ENCODE measurements at places on chromosomes 16 and 17. TPM values are rescaled to one million over a fixed set of nuclear protein-coding genes. Genes with fewer than 3 reads are reported as not detected.
A peak's percentile ranks its signal among the peaks of the same experiment; 100 is the strongest.

Gene GINS2
- 0.09 TPM for polyA plus RNA-seq

Gene ZNF48
- 10.2 TPM for polyA plus RNA-seq

Gene CCDC154
- polyA plus RNA-seq, result not detected

Gene RND2
- polyA plus RNA-seq, result not detected

Gene PMP22
- polyA plus RNA-seq, result not detected

Gene EIF5A
- polyA plus RNA-seq, result 230 TPM

Gene HSD17B1
- polyA plus RNA-seq, result 0.48 TPM

Gene NSF
- polyA plus RNA-seq, result 22.7 TPM

Gene GLIS2
- polyA plus RNA-seq, result not detected

Gene TBC1D28
- not detected for polyA plus RNA-seq

Gene STX1B
- polyA plus RNA-seq, result 0.03 TPM

GRCh38 chr16:88649924-88650748, 717 bp downstream of the CYBA start:
- peak overlapping the region; percentile 96 for H3K4me3 ChIP-seq
- peak; percentile 30 for DNase-seq
- peaks cover 5% of the 10 kb centered on the region for H3K36me3 ChIP-seq
- H3K4me1 ChIP-seq, result peaks cover 24% of the 10 kb centered on the region
- H3K27me3 ChIP-seq, result no peaks in the 10 kb centered on the region

- H3K4me1 ChIP-seq, result no peaks in the 10 kb centered on the region
- no peak for DNase-seq
- H3K27me3 ChIP-seq, result no peaks in the 10 kb centered on the region
- no peaks in the 10 kb centered on the region for H3K36me3 ChIP-seq
- no peak overlapping the region for H3K4me3 ChIP-seq
These were observed 31.9 kb upstream of the C16orf78 start for GRCh38 chr16:49341706-49342105.

DNA sequence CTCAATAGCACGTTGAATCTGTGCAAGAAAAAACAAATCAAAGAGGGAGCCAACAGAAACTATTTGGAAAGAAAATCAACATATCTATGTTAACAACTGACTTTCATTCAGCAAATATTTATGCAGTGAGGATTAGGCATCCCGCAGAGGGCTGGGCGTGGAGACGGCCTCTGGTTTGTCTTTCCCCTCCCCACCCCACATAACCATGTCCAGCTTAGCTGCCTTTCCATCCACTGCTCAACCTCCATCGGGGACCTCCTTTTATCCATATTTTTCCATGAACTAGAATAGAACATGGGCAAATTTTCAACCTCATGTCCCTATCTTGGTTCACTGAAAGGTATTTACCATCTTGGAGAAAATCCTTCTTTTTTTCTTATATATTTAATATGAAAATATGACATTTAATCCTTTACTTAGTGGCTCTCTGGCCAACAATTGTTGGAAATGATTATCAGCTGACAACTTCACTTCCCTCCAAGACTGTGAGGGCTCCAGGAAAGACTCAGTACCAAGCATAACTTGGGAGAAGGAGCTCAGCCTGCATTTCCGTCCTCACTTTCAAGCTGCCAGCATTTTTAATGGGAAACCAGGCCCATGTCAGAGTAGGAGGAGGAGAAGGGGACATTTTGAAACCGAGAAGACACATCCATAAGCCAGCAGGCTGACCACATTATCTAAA, 462.6 kb upstream of the MAF start:
- no peaks in the 10 kb centered on the region for H3K27me3 ChIP-seq

DNA sequence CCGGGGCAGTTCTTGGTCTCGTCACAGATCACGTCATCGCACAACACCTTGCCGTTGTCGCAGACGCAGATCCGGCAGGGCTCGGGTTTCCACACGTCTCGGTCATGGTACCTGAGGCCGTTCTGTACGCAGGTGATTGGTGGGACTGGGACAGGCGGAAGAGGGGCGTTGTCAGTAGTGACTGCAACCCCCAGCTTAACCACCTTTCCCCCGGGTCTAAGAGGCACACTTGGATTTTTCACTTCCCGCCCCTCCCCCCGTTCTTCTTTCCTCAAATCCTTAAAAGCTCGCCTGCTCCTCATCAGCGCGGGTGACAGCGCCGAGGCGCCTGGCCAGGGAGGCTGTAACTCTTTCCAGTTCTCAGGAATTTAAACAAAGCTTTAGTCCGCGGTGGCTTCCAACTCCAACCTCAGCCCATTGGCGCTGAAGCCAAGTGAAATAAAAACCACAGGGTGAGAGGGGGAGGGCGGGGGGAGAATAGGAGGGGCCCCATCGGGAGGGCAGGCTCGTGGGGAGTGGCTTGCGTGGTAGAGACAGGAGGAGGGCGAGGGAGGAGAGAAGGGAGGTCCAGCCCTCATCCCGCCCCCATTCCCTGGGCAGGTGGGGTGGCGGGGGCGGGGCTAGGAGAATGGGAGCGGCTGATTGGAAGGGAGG, 1.5 kb downstream of the COL1A1 start:
- H3K36me3 ChIP-seq, result no peaks in the 10 kb centered on the region
- no peak overlapping the region for H3K27ac ChIP-seq
- peak overlapping the region; percentile 59 for H3K4me3 ChIP-seq

DNA sequence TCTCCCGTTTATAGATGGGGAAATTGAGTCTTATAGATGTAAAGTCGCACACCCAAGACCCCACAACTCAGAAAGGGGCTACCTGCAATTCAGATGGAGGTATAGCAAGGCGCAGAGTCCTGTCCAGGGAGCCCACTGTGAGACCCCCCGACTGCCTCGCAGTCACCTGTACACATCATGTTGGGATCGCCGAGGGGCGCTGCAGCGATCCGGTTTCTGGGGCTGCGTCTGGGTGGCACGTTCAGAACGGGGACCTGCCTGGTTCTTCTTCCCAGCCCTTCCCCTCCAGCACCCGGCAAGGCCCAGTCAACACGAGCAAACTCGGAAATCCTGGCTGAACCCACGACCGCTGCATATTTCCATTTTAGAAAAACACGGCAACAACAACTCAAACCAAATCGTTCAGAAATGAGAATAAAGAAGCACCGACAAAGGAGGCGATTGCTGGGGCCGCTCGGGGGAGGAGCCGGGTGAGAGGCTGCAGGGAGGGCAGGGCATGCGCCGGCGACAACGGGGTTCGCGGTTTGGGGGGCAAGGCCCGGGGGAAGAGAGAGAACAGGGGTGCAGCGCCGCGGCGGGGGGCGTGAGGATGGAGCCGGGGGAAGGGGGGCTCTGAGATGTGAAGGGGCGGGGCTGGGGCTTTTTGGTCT, 643 bp downstream of the HSDL1 start:
- peaks cover 5% of the 10 kb centered on the region for H3K27me3 ChIP-seq
- H3K36me3 ChIP-seq, result no peaks in the 10 kb centered on the region
- H3K27ac ChIP-seq, result peak overlapping the region; percentile 70
- peak overlapping the region; percentile 77 for H3K4me3 ChIP-seq

DNA sequence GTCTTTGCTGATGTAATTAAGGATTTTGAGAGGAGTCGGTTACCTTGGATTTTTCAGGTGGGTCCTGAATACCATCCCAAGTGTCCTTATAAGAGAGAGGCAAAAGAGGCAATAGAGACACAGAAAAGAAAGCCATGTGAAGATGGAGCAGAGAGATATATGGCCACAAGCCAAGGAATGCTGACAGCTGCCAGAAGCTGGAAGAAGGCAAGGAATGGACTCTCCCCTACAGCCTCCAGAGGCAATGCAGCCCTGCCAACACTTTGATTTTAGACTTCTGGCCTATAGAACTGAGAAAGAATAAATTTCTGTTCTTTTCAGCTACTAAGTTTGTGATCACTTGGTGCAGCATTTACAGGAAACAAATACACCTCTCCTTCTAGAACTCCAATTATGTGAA, 8.2 kb upstream of the RNFT1 start:
- no peaks in the 10 kb centered on the region for H3K4me1 ChIP-seq
- no peak overlapping the region for H3K27ac ChIP-seq
- no peaks in the 10 kb centered on the region for H3K27me3 ChIP-seq

- H3K27ac ChIP-seq, result no peak overlapping the region
- H3K4me3 ChIP-seq, result no peak overlapping the region
- no peak for DNase-seq
- H3K36me3 ChIP-seq, result no peaks in the 10 kb centered on the region
- H3K4me1 ChIP-seq, result no peaks in the 10 kb centered on the region
- H3K27me3 ChIP-seq, result no peaks in the 10 kb centered on the region
These were observed 30.2 kb upstream of the CBLN1 start for GRCh38 chr16:49311823-49312222.

- no peaks in the 10 kb centered on the region for H3K36me3 ChIP-seq
- H3K4me1 ChIP-seq, result peaks cover 13% of the 10 kb centered on the region
- no peak for DNase-seq
- no peak overlapping the region for H3K27ac ChIP-seq
- no peak overlapping the region for H3K4me3 ChIP-seq
These were observed 8.5 kb downstream of the KCTD5 start for GRCh38 chr16:2690852-2691251.

DNA sequence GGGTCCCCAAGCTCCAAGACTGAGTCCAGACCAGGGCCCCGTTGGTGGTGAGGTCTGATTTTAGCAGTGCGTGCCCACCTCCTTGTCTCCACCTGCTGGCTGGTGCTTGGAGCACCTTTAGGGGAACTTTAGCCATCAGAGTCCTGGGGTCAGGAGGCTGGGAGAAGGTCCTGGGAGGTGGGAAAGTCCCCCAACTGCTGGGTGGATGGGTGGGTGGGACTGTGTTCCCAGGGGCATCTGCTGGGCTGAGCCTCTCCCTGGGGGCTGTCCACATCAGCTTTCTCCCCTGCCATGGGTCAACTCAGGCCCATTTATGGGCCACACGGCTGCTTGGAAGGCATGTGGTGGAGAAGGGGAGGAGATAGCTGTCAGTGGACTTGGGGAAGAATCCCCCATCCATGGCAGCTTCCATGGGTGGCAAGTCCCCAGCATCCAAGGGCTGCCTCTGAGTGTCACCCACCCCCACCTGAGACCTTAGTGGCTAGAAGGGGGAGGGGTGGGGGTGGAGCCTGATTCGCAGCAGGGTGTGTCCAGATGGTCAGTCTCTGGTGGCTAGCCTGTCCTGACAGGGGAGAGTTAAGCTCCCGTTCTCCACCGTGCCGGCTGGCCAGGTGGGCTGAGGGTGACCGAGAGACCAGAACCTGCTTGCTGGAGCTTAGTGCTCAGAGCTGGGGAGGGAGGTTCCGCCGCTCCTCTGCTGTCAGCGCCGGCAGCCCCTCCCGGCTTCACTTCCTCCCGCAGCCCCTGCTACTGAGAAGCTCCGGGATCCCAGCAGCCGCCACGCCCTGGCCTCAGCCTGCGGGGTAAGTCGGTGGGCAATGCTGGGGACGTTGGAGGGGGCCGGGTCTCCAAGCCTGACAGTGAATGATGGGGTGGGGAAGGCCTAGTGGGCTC, at the start of gene TRPV2:
Gene TRPV2, plus strand, starts transcription at position 541 of the 894 bp plus-strand sequence. CDS start 2,098 bp downstream, outside the sequence.
- H3K4me1 ChIP-seq, result peaks cover 50% of the 10 kb centered on the region
- H3K4me3 ChIP-seq, result peak within 1 kb of the TSS; percentile 96
- peak; percentile 71 for DNase-seq
- no peaks in the 10 kb centered on the region for H3K27me3 ChIP-seq

DNA sequence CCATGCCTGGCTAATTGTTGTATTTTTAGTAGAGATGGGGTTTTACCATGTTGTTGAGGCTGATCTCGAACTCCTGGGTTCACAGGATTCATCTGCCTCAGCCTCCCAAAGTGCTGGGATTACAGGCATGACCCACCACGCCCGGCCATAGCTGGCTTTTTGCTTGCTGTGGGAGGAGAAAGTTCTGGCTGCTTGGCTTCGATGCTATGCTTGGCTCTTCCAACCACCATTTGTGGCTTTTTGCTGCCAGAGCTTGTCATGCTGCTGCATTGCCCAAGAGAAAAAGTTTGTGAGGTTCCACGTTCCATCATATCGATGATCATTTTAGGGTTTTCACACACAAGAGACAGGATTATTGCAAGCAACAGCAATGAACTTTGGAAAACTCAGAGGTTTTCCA, 16.2 kb downstream of the BMERB1 start:
- no peak overlapping the region for H3K4me3 ChIP-seq
- H3K36me3 ChIP-seq, result no peaks in the 10 kb centered on the region

DNA sequence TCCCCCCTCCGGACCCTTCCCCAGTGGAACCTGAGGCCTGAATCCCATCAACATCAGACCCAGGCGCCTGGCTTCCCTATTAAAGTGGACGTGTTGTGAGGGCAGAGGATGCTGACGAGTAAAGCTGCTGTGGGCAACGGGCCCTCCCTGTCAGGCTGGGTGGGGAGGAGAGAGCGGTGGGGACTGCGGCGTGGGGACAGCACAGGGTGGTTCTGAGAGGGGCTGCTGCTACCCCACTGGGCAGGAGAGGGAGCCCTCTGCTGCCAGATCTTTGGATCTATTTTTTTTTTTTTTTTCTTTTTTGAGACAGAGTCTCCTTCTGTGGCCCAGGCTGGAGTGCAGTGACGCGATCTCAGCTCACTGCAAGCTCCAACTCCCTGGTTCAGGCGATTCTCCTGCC, 5.9 kb downstream of the CA5A start:
- DNase-seq, result no peak
- H3K27ac ChIP-seq, result no peak overlapping the region
- no peaks in the 10 kb centered on the region for H3K36me3 ChIP-seq
- no peak overlapping the region for H3K4me3 ChIP-seq

GRCh38 chr17:51121620-51122472, 1.2 kb upstream of the SPAG9 start:
- H3K27ac ChIP-seq, result peak overlapping the region; percentile 89
- no peaks in the 10 kb centered on the region for H3K27me3 ChIP-seq
- peak overlapping the region; percentile 79 for H3K4me3 ChIP-seq
- H3K36me3 ChIP-seq, result no peaks in the 10 kb centered on the region
- peaks cover 35% of the 10 kb centered on the region for H3K4me1 ChIP-seq
- DNase-seq, result peak; percentile 17

GRCh38 chr17:51060396-51060795, 60.3 kb downstream of the SPAG9 start:
- H3K27me3 ChIP-seq, result no peaks in the 10 kb centered on the region
- no peaks in the 10 kb centered on the region for H3K36me3 ChIP-seq
- DNase-seq, result no peak
- no peak overlapping the region for H3K4me3 ChIP-seq
- no peak overlapping the region for H3K27ac ChIP-seq

DNA sequence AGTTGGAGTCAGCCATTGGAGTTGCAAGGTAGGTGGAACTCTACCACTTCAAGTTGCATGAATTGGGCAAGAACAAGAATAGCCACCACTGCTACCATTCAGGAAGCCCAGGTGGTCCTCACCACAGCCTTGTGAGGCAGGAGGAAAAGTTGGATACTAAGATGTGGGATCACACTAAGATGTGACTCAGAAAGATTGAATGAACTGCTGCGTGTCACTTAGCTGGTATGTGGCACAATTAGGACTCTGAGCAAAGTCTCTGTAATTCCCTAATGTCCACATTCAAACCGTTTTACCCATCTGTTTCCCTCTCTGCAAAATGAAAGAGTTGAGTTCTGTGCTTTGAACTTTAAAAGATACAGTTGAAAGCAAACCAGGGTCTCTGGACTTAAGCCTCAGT, 44.7 kb upstream of the HS3ST3A1 start:
- H3K4me3 ChIP-seq, result no peak overlapping the region
- H3K27me3 ChIP-seq, result no peaks in the 10 kb centered on the region
- H3K27ac ChIP-seq, result no peak overlapping the region
- H3K36me3 ChIP-seq, result no peaks in the 10 kb centered on the region

Measured in CD8-positive, alpha-beta memory T cell (primary cell).